ENCODE measurements at places on chromosomes 4 and X.

DNA sequence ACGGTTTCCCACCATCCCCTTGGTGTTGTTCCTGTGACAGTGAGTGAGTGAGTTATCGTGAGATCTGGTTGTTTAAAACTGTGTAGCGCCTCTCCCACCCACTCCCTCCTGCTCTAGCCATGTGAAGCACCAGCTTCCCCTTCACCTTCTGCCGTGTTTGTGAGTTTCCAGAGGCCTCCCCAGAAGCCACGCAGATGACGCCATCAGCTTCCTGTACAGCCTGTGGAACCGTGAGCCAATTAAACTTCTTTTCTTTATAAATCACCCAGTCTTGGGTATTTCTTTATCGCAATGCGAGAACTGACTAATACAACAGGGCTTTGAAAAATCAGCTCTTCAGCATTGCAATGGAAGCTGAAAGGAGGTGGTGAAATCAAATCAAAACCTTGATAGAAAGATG is 50.0 kb downstream of the FGFBP1 start:
- no peak for DNase-seq

- no peak for DNase-seq
Observed at GRCh38 chrX:39895218-39896110, 202.3 kb downstream of the BCOR start.

DNA sequence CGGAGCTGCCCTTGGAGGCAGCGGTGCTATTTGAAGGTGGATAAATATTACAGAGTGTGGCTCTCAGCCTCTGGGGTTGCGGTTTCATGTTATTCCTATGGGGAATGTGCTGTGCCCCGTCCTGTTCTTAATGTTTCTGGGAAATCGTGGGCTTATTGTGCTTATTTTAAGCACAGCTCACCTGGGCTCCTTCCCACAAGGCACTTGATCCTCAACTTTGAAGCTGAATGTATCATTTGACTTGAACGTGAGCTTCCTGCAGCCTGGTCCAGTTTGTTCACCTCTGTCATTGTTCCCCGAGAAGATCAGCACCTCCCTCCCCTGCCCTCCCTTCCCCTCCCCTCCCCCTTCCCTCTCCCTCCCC is 3.9 kb downstream of the SORCS2 start:
- no peak for DNase-seq

- DNase-seq, result no peak
Observed at GRCh38 chrX:153642051-153642654, 4.8 kb upstream of the DUSP9 start.

GRCh38 chr4:109811707-109812106 is 3.9 kb upstream of the GAR1 start:
- DNase-seq, result no peak

GRCh38 chr4:3869661-3870566 is 103.7 kb downstream of the ADRA2C start:
- no peak for DNase-seq

GRCh38 chr4:7370038-7370437 is 64.7 kb downstream of the PSAPL1 start:
- DNase-seq, result no peak

DNA sequence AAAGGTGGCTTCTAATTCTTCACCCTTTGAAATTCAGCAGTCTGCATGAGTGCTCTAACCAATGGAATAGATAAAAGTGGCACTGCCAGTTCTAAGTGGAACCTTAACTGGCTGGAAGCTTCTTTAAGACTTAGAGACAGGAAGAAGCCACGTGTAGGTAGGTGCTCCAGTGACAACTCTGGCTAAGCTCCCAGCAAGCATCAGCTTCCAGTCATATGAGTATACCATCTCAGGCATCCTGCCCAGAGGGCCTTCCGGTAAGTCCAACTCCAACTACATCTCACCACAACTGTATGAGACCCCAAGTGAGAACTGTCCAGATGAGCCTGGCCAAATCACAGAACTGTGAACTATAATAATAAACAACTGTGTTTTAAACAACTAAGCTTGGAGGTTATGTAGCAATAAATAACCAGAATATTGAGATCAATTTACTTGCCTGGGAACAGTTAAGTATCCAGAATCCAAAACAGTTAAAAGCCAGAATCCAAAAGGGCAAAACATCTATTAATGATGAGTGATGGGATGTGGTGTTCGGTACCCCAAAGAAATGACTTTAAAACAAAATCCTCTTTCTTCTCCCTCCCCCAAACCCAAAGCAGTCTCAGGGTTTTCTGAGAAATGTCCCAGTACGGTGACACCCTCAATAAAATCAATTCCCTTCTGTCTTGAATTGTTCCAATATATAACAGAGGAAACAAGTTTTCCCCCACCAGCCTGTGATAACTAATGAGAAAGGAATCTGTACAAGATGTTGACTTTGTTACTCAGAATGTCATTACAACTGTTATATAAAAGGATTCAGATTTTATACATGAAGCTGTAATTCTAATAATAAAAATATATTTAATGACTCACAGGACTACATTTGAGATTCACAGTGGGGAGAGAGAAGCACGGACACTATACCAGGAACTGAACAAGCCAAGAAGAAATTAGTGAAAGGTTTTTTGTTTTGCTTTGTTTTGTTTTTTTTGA is 4.2 kb downstream of the TSPAN5 start:
- no peak for DNase-seq

DNA sequence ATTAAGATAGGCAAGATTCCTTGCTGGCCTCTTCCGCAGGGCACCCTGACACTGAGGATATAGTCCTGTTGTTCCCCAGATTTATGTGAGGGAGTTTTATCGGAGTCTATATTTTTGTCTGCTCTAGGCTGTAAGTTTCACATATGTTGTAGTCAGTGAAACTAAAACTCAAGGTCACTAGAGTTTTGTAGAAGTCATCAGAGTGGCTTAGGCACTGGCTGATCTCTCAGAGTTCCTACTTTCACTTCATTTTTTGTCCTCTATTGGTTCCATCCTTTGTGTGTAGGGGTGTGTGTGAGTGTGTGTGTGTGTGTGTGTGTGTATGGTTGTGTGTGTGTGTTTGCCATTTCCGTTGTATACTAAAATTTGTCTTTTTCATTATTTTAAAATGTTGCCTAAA is 577.5 kb downstream of the IQCM start:
- DNase-seq, result no peak

GRCh38 chrX:123993326-123993725 is 31.8 kb downstream of the STAG2 start:
- no peak for DNase-seq

DNA sequence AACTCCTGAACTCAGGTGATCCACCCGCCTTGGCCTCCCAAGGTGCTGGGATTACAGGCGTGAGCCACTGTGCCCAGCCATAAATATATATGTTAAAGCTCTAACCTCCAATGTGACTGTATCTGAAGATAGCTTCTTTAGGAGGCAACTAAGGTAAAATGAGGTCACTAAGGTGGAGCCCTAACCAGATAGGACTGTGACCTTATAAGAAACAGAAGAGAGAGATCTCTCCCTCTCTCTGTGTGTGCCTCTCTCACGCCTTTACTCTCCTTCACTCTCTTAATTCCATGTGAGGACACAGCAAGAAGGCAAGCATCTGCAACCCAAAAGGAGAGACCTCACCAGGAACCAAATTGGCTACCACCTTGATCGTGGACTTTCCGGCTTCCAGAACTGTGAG is 926 bp upstream of the MAGIX start:
- no peak for DNase-seq

DNA sequence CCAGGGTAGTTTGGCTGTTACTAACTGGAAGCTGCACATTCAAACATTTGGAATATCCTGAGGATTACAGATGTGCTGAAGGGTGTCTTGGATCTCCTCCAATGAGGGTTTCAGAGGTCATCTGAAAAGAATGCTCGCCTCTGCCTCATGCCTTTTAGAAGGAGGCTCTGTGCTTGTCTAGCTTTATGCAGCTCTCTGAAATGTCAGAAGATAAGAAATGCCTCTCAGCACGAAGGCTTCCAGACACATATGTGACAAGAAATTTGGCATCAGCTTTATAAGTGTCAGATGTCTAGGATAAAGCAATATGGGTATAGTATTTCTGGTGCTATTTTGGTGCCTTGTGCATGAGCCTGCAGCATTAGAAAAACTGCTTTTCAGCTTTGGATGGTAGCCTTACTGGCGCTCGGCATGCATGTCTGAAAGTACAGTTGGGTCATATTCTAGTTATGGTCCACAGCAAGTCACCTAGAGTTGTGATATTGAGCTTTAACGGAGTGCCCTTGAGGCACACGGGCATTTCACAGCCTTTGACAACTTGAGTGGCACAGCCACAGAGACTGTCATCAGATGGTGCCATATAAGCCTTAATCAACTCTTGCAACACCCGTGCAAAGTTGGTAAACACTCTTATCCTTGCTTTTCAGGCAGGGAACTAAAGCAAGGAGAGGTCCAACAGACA is 70.8 kb upstream of the PGRMC2 start:
- DNase-seq, result no peak

DNA sequence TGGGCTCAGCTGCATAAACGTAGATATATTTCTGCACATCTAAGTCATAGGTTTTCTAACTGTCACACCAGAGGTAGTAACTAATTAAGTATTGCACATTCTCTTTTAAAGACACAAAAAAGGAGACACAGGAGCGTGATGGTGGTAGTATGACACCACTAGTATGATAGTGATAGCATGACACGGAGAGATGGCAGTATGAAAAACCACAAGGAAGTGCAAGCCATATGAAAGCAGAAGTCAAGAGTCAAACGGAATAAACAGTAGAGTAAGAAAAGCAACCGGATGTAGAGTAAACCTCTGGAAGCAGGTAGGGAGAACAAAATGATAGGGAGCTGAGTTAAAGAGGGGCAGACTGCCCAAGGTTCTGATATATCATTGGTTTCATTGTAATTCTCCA is 382.2 kb upstream of the INTU start:
- DNase-seq, result no peak

DNA sequence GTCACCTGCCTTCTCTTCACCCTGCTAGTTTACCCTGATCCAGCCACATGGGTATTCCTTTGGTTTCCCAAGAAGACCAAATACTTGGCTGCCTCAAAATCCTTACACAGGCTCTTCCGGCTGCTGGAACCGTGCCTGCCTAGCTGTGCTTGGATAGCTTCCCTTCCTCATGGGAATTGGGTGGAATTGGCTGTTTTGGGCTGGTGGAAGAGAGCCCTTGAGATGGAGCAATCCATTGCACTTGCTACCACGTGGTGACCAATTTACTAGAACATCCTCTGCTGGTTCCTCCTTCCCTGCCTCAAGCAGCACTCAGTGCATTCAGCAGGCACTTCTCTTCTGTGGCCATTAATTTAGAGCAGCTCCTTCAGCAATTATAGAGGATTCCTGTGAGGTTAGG is 119.3 kb upstream of the AP1S2 start:
- no peak for DNase-seq

- no peak for DNase-seq
Observed at GRCh38 chr4:75498041-75498440, 16.2 kb downstream of the RCHY1 start.

GRCh38 chr4:82042042-82042441 is 331.7 kb downstream of the HNRNPD start:
- no peak for DNase-seq

All from renal pelvis (tissue), 12 donors.